ENCODE measurements at places on chromosomes 12 and 14. TPM values are rescaled to one million over a fixed set of nuclear protein-coding genes. Genes with fewer than 3 reads are reported as not detected.

The CMKLR1 gene
- total RNA-seq = 0.50 TPM

The RHOJ gene
- 6.6 TPM for total RNA-seq

The CNTN1 gene
- not detected for total RNA-seq

The APOF gene
- not detected for total RNA-seq

The RALGAPA1 gene
- 10.5 TPM for total RNA-seq

The VTI1B gene
- total RNA-seq = 41.9 TPM

The EIF2B2 gene
- total RNA-seq = 34.1 TPM

The GZMH gene
- not detected for total RNA-seq

The PITPNM2 gene
- total RNA-seq = 3.3 TPM

The SSPN gene
- 7.2 TPM for total RNA-seq

The UBR7 gene
- 17.0 TPM for total RNA-seq

The BEGAIN gene
- total RNA-seq = 0.69 TPM

The SLC6A12 gene
- total RNA-seq = not detected

The PRKAB1 gene
- total RNA-seq = 10.4 TPM

The TCL1B gene
- not detected for total RNA-seq

The GUCY2C gene
- not detected for total RNA-seq

The PWP1 gene
- total RNA-seq = 69.1 TPM

The SPX gene
- 1.9 TPM for total RNA-seq

The ALDH1L2 gene
- total RNA-seq = 53.7 TPM

The ANKRD33 gene
- 0.44 TPM for total RNA-seq

The C1QL4 gene
- not detected for total RNA-seq

The SYCP3 gene
- total RNA-seq = not detected

The CEP170B gene
- total RNA-seq = 12.1 TPM

The FOXM1 gene
- 4.2 TPM for total RNA-seq

The SLC2A3 gene
- total RNA-seq = 53.4 TPM

The C3AR1 gene
- 0.25 TPM for total RNA-seq

The KSR2 gene
- not detected for total RNA-seq

The KRT75 gene
- total RNA-seq = not detected

The SCAF11 gene
- 54.6 TPM for total RNA-seq

The TMEM119 gene
- 21.3 TPM for total RNA-seq

The PRH2 gene
- not detected for total RNA-seq

The SELPLG gene
- 0.64 TPM for total RNA-seq

Data from cardiac ventricle fibroblast (primary cell).